A172 (cell line): ENCODE measurements at places on chromosomes 7 and 10.

- no peak for DNase-seq
These were observed 172.9 kb upstream of the SEMA3E start for GRCh38 chr7:83821866-83822265.

DNA sequence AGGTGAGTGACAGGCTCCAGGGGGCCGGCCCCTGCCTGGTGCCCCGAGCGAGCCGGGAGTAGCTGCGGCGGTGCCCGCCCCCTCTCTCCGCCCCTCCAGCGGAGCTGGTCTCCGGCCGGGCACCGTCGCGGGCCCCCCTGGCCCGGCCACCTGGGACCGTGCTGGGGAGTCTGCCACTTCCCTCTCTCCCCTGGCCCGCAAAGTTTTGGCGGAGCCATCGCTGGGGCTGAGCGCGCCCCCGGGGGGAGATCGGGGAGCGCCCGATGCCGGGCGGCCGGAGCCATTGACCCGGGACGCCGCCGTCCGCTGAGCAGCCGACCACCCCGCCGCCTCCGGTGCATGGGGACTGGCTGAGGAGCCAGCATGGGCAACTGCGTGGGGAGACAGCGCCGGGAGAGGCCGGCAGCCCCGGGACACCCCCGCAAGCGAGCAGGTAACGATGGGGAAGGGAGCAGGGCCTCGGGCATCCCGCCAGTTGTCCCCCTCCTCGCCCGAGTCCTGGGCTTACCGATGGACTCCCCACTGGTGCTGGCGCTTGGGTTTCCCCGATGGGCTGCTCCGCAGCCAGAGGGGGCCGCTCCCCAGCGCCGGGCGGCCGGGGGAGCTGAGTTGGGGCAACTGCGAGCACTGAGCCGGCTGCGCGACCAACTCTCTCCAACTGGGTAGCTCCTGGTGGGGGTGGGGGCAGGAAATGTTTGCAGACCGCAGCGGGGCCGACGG is at the start of gene UBTD1:
TSS of gene UBTD1 (plus strand) at position 84 of the 720 bp plus-strand sequence. CDS start at position 364, 280 bp downstream.
- DNase-seq = peak; percentile 46

GRCh38 chr7:142799437-142799835 is 28.7 kb downstream of the PRSS2 start:
- no peak for DNase-seq

DNA sequence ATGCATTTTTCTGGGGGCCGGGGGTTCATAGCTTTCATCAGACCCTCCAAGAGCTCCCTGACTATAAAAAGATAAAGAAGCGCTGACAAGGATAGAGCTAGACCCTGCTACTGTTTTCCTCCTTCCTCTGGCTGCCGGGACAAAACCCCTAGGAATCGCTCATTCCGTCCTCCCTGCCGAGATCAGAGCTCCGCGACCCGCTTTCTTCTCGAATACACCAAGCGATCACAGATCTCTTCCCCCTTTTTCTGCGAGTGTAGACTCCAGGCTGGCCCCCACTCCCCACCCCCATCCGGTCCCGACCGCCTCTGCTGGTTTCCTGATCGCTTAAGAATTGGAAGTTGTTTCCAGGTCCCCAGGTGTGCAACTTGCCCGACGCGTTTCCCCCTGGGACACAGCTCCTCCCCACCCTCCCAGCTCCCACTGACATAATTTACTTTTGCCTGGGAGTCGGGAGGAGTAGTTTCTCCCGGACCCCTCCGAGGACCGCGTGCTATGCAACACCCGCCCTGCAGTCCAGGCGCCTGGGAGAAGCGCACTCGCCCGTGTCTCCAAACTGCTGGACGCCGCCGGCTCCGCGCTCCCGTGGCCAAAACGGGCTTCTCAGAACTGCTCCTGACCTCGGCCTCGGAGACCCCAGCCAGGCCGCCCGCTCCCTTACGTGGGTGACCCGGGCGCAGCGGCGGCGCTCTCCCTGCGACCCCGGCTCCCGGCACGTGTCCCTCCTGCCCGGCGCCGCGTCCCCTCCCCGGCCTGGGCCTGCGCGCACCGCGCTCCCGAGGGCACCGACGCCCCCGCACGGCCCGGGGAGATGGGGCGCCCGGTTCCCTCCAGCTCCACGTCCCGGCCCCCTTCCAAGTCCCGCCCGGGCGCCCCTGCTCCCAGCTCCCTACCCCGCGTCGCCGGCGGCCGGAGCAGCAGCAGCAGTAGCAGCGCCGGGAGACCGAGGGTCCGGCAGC is 552 bp downstream of the IL15RA start:
- DNase-seq = peak; percentile 31

DNA sequence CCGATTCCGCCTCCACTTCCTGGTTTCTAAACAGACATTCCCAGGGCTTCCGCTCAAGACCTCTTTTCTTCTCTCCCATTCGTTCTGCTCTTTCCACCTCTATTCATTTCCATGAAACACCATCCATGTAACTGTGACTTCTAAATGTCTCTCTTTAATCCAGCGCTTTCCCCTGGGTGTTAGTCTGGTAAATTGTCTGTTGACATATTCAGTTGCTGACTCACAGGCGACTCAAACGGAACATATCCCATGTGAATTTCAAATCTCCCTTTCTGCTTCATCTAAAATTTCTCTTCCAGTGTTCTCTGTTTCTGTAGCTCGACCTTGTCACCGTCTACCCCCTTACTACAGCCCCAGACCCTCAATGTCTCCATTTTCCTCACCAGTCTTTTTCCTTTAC is 119.1 kb downstream of the PFKFB3 start:
- DNase-seq = peak; percentile 51

GRCh38 chr10:14543046-14543903 is 212.6 kb upstream of the FRMD4A start:
- DNase-seq = no peak

GRCh38 chr7:79334334-79334733 is 119.1 kb downstream of the MAGI2 start:
- DNase-seq = no peak

- DNase-seq = no peak
These were observed 106.5 kb downstream of the PRLHR start for GRCh38 chr10:118488710-118489497.

- DNase-seq = no peak
These were observed 1338.7 kb downstream of the REEP3 start for GRCh38 chr10:64859911-64860310.

GRCh38 chr7:18494821-18495408 is 634 bp upstream of the HDAC9 start:
- DNase-seq = no peak

- no peak for DNase-seq
These were observed 51.0 kb upstream of the GLCCI1 start for GRCh38 chr7:7917593-7917992.

DNA sequence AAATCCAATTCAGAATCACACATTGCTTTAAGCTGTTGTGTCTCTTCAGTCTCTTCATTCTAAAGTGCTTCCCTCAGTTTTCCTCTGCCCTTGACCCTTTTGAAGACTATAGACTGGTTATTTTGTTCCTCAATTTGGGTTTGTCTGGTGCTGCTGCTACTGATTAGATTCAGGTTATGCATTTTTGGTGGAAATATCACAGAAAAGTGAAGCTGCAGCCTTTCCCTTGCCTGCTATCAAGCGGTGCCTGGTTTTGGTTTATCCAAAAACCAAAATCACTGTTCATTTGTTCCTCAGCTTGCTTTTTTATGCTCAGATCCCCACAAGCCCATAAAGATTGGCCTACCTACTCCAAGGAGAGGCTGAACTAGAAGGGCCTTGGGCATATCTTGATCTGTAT is 55.2 kb downstream of the ELMO1 start:
- DNase-seq = no peak

DNA sequence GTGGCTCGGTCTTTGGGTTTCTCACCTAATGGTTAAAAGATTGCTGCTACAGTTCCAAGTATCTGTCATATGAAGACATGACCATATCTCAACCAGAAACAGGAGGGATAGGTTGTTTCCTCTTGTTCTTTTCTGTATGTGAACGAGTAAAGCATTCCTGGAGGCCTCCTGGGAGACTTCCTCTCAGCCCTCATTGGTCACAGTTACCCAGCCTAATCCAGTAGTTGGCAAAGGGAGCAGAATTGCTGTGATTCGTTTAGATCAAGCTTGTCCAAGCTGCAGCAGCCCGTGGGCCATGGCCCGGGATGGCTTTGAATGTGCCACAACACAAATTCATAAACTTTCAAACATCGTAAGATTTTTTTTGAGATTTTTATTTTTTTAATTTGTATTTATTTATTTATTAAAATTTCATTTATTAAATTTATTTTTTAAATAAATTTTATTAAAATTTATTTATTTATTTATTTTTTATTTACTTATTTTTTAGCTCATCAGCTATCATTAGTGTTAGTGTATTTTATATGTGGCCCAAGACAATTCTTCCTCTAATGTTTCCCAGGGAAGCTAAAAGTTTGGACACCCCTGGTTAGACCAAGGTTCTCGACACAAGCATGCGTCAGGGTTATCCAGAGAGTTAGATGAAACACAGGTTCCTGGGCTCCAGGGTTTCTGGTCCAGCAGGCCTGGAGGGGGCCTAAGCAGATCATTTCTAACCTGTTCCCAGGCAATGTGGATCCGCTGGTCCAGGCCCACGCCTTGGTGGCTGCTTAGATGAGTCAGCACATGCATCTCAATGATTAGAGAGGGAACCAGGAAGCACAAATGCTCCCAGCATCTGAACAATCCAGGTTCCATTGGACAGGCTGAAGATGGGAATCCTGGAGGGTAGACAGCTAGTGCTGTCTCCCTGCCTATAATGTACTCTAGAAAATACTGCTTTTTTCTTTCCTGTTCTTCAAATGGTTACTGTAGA is 25.6 kb downstream of the CDC123 start:
- peak; percentile 51 for DNase-seq

GRCh38 chr7:141864765-141865447 is 23.6 kb upstream of the PRSS37 start:
- no peak for DNase-seq

- no peak for DNase-seq
These were observed 71.3 kb downstream of the DENND11 start for GRCh38 chr7:141630621-141631020.

DNA sequence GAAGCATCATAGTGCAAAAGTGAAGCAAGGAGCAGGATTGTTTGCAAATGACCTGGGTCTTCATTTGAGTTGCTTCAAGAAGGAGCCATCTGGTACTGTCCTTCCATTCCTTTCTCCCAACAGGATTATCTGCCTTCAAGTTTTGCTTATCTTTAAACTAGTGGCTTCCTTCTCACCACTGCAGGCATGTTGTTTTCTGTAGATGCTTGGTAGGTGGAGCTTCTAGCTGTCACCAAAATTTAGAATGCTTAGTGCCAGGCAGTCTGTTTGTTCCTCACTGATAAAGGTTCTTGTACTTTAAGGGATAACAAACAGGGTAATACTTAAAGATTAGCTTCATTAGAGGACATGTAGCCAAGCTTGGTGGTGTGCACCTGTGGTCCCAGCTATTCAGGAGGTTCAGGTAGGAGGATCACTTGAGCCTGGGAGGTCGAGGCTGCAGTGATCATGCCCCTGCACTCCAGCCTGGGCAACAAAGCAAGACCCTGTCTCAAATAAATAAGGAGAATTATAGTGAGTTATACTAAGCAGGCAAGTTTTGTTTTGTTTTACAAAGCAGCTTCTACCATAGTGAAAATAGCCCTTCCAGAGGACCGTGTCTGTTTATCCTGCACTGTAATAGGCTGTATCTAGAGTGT is 5.7 kb downstream of the ARL5B start:
- DNase-seq = no peak

DNA sequence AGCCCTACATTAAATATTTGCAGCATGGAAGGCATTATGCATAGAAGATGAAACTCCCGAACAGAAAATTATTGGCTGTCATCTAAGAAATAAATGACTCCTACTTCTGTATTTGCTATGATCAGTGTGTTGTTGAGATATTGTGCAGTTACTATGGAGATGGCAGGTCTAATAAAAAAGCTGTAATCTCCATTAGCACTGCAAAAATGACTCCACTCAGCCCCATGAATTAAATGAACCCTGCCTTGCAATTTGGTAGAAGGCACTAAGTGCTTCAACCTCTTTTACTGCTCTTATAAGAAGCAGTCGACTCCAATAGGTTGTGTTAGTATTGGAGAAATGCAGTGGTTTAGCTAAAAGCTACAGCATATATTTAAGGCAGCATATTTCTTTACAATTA is 290.0 kb upstream of the PHYHIPL start:
- no peak for DNase-seq

GRCh38 chr10:95646160-95646559 is 10.4 kb downstream of the ALDH18A1 start:
- no peak for DNase-seq

DNA sequence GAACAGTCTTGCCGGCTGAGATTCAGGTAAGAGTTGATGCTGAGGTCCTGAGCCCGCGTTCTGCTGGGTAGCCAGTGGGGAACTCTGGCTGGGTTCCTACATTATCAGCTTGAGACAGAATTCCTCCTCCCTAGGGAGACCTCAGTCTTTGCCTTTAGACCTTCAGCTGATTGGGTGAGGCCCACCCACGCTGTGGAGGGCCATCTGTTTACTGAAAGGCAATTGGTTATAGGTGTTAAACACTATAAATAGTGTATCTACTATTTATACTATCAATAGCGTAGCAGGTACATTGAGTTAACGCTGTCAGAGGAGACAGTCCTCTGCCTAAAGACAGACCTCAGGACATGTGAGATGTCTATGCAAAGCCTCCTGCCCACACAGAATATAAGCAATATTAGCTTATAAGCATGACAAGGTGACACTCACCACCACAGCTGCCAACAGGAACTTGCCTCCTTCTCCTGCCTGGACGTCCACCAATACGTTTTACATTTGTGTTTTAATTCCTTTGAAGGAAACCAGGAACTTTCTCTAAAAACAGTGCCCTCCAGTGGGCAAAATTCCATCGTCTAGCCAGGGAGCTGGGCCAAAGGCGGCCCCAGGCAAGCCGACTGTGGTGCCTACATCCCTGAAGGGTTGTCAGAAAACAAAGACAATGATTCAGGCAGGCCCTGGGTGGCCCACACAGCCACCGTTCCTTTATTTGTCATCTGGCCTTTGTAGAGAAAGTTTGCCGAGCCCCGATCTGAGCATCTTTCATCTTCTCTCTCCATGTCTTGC is 58.8 kb downstream of the INSIG1 start:
- DNase-seq = peak; percentile 18

DNA sequence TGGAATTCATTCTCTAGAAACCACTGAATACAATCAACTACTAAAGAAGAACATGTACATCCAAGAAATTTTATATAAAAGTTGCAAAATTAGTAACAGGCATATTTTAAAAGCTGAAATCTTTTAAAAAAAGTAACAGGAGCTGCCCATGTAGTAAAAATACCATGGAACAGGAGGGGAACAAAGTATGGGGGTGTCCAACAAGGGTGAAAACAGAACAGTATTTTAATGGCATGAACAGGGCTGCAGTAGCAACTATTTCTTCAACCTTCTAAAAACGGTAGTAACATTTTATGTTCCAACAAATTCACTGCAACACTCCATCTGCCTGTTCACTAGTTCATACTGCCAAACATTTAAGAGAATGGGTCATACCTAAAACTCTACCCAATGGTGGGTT is 77.0 kb downstream of the ABLIM1 start:
- no peak for DNase-seq

DNA sequence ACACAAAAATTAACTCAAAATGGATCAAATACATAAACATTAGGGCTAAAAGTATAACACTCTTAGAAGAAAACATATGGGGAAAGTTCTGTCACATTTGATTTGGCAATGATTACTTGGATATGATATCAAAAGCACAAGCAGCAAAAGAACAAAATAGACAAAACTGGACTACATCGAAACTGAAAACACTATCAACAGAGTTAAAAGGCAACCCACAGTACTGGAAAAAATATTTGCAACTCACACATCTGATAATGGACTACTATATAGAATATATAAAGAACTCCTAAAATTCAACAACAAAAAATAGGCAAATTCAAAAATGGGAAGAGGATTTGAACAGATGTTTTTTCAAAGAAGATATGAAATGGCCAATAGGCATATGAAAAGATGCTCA is 51.0 kb downstream of the COA1 start:
- no peak for DNase-seq

GRCh38 chr7:93923942-93924341 is 2.4 kb downstream of the GNG11 start:
- no peak for DNase-seq
